ENCODE measurements at places on chromosomes 1 and 21.
A peak's percentile ranks its signal among the peaks of the same experiment; 100 is the strongest.

- DNase-seq = no peak
These were observed 60.1 kb upstream of the CYP2J2 start for GRCh38 chr1:59986516-59987310.

DNA sequence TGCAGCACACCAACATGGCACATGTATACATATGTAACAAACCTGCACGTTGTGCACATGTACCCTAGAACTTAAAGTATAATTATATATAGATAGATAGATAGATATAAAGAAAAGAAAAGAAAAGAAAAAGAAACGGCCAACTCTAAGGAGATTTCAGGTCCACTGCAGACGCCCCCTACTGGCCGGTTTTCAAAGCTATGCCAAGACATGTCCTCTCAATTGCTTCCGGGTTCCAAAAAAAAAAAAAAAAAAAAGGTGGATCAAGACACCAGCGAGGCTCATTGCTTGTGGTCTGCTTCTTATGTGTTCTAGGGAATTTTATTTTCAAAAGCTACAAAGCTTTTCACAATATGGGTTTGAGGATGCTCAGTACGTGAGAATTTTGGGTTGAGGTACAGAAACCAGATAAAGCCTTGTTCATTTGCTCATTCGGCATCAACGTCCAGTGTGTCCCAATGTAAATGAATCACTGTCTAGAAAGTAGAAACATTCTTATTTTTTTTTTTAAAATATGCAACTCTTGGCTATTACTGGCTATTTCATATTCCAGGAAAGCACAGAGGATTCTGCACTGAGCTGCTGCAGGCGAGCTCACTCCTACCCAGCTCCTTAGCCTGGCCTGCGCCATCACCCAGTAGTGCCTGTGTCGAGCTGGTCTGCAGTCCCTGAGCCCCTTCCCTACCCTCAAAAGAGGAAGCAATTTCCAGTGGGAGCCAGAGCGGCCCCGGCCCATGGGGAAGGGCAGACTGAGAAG is 643.0 kb downstream of the KIF26B start:
- DNase-seq = peak; percentile 75

GRCh38 chr21:45631540-45631939 is 12.0 kb upstream of the PCBP3 start:
- DNase-seq = no peak

- no peak for DNase-seq
These were observed 157.6 kb downstream of the CACNA1E start for GRCh38 chr1:181640956-181641355.

DNA sequence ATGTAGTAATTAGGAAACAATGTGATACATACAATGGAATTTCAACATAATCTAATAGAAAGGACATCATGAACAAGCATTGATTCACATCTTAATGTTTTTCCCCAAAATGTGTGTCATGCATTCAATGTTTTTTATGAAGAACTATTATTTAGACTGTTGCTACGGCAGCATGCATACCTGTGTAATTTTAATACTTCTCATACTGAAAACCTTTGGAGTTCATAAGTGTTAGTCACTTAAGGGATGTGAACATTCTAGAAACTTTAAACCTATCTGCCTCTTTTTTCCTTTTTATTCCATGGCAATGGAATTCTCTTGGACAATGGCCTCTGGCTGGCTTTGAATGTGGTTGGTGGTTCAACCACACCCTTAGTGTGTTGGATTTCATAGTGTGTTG is 48.6 kb downstream of the TMPRSS15 start:
- DNase-seq = no peak

DNA sequence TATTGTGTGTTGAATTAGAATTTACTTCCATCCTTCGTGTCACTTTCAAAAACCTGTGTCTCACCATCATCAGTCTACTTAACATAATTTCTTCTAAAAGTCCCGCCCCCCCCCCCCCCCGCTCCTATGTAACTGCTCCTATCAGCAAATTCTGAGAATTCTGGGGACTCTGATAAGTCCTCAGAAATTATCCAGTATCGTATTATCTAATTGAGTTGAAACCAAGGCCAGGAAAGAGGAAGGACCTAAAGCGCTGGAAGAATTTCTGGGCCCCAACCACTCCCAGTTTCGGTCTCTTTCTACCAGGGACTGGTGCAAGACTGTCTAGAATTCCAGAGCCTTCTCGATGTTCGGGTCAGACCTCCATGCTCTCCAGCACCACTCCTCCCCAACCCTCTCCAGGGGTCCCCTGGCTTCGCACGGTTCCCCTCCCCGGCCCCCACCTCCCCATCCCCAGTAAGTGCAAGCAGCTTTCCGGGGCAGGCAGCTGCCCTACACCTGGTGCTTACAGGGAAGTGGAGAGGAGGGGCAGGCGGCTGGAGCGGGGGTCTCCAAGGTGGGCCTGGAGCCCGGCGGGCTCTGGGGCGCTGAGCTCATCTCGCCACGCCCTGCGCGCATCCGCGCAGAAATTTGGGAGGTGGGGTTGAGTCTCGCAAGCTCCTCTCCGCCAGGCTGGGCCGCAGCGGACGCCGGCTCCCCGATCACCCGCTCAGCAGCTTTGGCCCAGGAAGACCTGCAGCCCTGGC is 16.0 kb upstream of the ZNF496 start:
- DNase-seq = no peak

Measured in testis (tissue), 5 donors.